ENCODE measurements at places on chromosomes 5 and 9. TPM values are rescaled to one million over a fixed set of nuclear protein-coding genes. Genes with fewer than 3 reads are reported as not detected.

Gene MRPL50
- polyA plus RNA-seq = 8.3 TPM

Gene SUSD1
- 7.5 TPM for polyA plus RNA-seq

Gene PAIP2
- polyA plus RNA-seq = 110 TPM

Gene ZNF608
- 5.1 TPM for polyA plus RNA-seq

Gene NR5A1
- not detected for polyA plus RNA-seq

Gene IL5
- not detected for polyA plus RNA-seq

Gene LCP2
- polyA plus RNA-seq = 8.5 TPM

Gene NDUFS6
- 81.5 TPM for polyA plus RNA-seq

Gene SLC6A19
- not detected for polyA plus RNA-seq

Gene CYLC2
- polyA plus RNA-seq = not detected

Gene HTR1A
- polyA plus RNA-seq = not detected

Gene DOK3
- 8.5 TPM for polyA plus RNA-seq

Gene PRRX2
- 15.8 TPM for polyA plus RNA-seq

Gene DROSHA
- 24.8 TPM for polyA plus RNA-seq

Gene COL5A1
- polyA plus RNA-seq = 68.5 TPM

Gene UNC13B
- polyA plus RNA-seq = 11.8 TPM

Gene REEP2
- polyA plus RNA-seq = 17.6 TPM

Gene KCNV2
- not detected for polyA plus RNA-seq

Gene LCN15
- polyA plus RNA-seq = not detected

Gene CLPTM1L
- 85.3 TPM for polyA plus RNA-seq

Gene PCDHB10
- polyA plus RNA-seq = 5.1 TPM

Gene TAF1L
- 0.01 TPM for polyA plus RNA-seq

Gene GALNT12
- polyA plus RNA-seq = 12.6 TPM

Gene UBLCP1
- polyA plus RNA-seq = 19.3 TPM

Gene PRRT1B
- not detected for polyA plus RNA-seq

Gene HBEGF
- 13.5 TPM for polyA plus RNA-seq

Gene HSDL2
- 31.3 TPM for polyA plus RNA-seq

Gene PITX1
- 178 TPM for polyA plus RNA-seq

Gene SLC12A2
- 7.9 TPM for polyA plus RNA-seq
